Activated CD4-positive, alpha-beta T cell treated with anti-CD3 and anti-CD28 coated beads, Interleukin-10, Interleukin-2, amounts not matched to agents 100 ng/mL and 50 ng/mL, durations not matched to agents 16 hours and 8 hours (primary cell): ENCODE measurements at places on chromosomes 12 and 14.

DNA sequence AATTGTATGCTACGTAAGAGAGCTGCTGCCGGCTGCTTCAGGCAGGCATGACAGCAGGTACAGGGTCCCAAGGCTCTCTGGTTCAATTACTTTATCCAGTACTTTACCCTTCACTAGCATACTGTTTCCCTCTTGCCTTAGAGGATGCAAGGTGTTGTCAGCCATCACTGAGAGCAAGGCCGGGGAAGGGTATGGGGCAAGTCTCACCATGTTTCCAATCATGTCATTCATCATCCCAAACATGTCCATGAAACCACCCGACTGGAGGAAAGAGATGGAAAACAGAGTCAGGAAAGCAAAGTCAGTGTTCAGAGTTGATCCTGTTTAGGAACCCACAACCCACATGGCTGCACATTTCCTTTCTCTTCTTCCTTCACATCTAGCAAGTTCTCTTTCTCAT is 2.4 kb downstream of the MLF2 start:
- no peak for DNase-seq

DNA sequence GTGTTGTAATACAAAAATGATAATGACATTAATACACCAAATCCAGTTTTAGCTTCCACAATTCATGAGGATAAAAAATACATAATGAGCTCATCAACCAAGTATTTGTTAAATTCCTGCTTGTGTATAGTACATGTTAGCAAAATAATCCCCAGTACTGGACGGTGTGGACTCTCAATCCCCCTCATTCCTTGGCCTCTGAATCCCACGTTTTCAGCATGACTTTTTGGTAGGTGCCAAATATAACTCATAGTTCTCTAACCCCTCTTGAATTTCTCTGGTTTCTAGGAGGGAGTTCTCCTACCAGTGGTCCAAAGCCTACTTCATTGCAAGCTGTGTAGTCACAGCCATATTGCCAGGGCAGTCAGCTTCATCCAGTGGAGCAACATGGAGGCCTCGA is 41.4 kb upstream of the EPS8 start:
- no peak for DNase-seq

DNA sequence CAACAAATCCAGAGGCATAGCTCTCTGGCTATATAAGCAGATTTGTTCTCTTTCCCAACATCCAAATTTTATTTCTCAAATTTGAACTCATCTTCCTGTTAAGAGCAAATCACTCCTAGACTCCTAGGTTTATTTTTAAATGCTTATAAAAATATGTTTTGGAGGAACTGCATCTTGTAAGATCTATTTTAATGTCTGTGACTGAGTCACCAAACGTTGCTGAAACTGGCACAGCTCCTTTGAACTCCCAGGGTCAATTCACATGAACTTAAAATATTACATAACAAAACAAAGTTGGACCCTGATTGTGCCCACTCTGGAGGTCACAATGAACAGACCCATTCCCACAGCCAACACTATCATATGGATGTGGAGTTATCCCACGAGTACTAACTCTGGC is 23.9 kb downstream of the ANAPC7 start:
- DNase-seq: no peak

GRCh38 chr14:70847406-70848090 is 38.2 kb upstream of the MAP3K9 start:
- no peak for DNase-seq

DNA sequence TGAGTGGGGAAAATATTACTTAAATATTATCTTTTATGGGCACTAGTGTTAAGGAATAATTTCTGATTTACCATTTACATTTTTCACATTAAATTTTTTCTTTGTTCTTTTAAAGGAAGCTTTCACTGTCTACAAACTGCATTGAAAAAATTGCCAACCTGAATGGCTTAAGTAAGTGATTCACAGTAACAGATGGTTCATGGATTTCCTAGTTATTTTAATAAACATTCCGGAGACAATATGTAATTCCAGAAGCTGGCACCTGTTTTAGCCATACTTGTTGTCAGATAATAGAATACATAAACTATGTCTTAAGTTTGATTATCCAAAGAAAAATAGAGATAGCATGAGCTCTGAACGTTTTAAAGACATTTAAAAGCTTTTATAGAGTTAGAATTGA is 17.1 kb downstream of the DNAL1 start:
- DNase-seq: no peak

DNA sequence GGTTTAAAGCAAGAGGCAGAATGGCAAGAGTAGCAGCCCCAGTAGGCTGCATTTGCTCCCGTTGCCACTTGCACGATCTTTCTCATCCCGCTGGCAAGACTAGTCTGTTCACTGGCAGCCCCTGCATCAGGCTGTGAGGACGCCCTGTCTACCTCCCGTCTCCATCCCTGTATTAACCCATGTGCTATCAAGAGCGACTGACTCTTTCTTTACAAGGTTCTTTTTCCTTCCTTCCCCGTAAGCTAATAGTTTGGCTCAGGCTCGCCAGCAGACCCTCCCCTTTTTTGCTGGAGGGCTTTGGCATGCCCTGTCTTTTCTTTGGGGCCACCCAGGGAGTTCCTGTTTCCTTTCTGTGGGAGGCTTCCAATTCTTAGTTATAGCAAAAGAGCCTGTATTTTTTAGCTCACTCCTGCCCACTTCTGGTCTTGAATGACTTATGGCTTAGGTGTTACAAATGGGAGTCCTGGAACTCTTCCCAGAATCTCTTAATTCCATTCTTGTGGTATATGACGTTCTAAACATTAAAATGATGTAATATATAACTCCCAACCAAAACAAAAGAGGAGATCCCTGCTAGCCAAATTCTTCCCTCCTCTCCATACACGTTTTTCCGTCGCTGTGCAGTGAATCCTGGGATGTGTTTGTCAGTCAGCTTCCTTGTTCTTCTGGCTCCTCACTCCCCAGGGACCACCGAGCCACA is 149.0 kb downstream of the PRKCH start:
- no peak for DNase-seq

- DNase-seq: no peak
These were observed 9.7 kb downstream of the CKAP4 start for GRCh38 chr12:106238146-106238545.

- no peak for DNase-seq
These were observed 48.7 kb downstream of the PSMA6 start for GRCh38 chr14:35340616-35341453.

GRCh38 chr14:55477680-55478079 is 37.3 kb upstream of the TBPL2 start:
- no peak for DNase-seq

- no peak for DNase-seq
These were observed 153.2 kb upstream of the ABCD2 start for GRCh38 chr12:39772821-39773259.

DNA sequence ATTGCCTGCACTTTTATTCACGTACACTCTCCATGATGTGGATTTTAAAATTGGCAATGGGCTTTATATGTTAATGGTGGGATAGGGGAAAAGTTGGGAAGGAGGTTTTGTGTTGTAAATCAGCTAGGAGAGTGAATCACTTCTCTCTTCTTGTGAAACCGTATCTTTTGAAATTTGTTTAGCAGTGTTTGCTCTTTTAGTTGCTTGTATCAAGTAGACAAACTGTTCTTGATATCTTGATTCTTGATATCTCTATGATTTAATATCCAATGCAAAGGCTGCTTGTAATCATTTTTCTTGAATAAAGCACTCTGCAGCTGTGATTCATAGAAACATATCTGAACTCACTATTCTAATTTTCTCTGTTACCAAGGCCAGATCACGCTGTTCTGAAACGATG is 615.1 kb downstream of the CCER1 start:
- DNase-seq: no peak

- DNase-seq: no peak
These were observed 133.0 kb downstream of the SOX5 start for GRCh38 chr12:23816394-23816851.

- DNase-seq: no peak
These were observed 19.0 kb upstream of the TCL1B start for GRCh38 chr14:95667249-95667693.

GRCh38 chr12:13038491-13039161 is 5.6 kb upstream of the FAM234B start:
- no peak for DNase-seq

DNA sequence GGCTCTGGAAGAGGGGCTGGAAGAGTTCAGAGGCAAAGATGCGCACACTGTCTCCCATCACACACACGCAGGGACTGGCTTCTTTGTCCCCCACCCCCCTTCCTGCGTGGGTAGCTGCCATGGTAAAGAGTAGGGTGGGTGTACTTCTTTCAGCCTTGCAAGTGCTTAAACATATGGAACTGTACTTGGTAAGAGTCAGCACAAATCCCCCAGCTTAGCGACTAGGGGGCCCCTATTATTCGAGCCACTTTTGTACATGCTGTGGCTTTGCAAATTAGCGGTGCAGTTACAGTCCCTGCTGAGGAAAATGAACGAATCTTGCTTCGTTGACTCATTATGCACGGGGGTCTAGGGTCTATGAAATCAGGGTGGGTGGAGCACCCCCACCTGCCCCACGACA is 123.8 kb downstream of the AACS start:
- DNase-seq: no peak

GRCh38 chr12:88035907-88036289 is 6.7 kb upstream of the C12orf50 start:
- peak; percentile 10 for DNase-seq

- no peak for DNase-seq
These were observed 61.4 kb downstream of the LMNTD1 start for GRCh38 chr12:25491396-25492325.

DNA sequence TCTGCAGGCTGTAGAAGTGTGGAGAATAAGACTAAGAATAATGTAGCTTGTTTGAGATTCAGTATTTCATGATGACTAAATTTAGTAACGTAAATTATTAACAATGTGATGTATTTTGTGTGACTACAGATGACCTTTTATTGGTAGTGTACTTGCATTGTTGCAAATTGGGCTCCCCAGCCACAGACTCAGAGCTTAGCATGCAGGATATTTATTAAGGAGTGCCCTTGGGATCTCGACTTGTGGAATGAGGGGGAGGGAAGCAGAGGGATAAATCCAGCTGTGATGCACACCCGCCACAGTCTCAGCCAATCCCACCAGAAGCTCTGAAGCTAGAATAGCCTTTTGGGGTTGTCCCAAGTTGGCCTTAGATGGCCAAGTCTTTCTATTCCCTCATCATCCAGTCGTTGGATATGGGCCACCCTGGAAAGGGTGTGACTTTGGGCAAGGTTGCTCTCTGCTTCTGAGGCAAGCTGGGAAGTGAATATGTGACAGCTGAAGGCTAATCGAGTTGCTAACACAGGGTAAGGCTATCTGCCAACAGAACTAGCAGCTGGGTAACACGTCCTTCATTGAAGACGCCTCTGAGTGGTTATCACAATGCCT is 42.1 kb upstream of the USP44 start:
- DNase-seq: no peak

GRCh38 chr14:73888971-73889370 is 2.3 kb downstream of the ZNF410 start:
- DNase-seq: no peak

DNA sequence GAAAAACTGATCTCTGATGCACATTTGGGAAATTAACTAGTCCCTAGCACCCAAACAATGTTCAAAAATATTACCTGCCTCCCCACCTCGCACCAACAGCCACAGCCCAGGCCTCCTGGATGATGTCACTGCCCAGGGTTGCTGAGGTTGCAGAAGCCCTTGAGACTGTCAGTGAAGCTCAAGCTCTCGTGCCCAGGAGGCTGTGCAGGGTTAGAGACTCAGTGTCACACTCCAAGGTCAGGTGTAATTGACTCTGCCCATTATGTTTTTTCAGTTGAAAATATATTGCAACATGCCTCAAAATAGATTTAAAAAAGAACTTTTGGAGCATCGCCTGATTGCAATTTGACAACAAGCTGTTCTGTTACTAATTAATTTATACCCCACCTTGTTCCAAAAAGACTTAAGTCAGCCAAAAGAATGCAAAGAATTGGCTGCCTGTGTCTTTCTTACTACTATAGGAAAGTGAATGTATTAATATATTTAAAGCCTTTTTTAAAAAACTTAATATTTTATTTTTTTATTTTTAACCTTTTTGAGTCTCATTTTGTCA is 72.3 kb downstream of the CMAS start:
- DNase-seq: no peak

DNA sequence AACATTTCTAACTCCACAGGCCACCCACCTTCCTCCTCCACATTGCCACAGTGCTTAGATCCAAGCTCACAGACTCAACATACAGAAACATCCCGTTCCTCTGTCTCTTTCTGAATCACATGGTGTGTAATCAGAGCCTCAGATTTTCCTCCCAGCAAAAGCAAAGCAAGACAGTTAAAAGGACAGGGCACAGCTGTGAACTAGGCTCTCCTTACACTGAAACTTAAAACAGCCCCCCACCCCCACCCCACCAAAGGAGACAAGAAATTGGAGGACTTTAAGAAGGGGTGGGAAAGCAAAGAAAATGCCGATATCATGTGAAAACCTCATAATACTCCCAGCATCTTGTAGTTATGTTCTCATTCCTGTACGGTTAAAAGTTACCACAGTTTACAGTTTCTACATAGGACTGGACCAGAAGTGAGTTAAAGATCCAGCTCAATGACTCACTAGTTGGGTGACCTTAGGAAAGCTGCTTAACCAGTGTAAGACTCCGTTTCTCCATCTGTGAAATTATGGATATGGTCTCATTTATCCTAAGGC is 4.8 kb downstream of the YBX3 start:
- DNase-seq: no peak

DNA sequence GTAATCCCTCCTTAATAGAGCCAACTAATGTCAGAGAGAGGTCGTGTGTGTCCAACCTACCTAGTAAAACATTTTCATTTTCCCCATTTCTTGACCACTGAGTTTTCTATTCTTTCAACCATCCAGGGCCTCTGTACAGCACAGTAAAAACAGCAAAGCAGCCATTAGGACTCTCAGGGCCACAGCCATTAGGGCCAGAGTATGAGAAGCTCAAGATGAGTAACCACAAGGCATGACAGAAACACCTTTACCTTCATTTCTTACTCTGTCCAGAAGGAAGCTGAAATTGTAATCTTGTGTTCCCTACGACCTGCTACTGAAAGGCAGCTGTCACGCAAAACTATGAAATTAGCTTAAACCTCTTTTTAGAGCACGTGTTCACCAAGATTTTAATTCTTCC is 2.3 kb downstream of the SPPL3 start:
- no peak for DNase-seq

GRCh38 chr12:26809611-26810285 is 23.2 kb downstream of the ITPR2 start:
- DNase-seq: no peak
